ENCODE measurements at places on chromosomes 2 and 18. TPM values are rescaled to one million over a fixed set of nuclear protein-coding genes. Genes with fewer than 3 reads are reported as not detected.

GRCh38 chr2:151971301-151972051, 127.4 kb downstream of the CACNB4 start:
- no peaks in the 10 kb centered on the region for H3K27me3 ChIP-seq
- no peak overlapping the region for H3K4me3 ChIP-seq
- no peak overlapping the region for H3K27ac ChIP-seq
- H3K4me1 ChIP-seq, result no peaks in the 10 kb centered on the region
- no peak for DNase-seq

- H3K4me3 ChIP-seq, result no peak overlapping the region
- no peaks in the 10 kb centered on the region for H3K4me1 ChIP-seq
- H3K36me3 ChIP-seq, result no peaks in the 10 kb centered on the region
- H3K27ac ChIP-seq, result no peak overlapping the region
These were observed 65.5 kb downstream of the BIN1 start for GRCh38 chr2:127041259-127041970.

DNA sequence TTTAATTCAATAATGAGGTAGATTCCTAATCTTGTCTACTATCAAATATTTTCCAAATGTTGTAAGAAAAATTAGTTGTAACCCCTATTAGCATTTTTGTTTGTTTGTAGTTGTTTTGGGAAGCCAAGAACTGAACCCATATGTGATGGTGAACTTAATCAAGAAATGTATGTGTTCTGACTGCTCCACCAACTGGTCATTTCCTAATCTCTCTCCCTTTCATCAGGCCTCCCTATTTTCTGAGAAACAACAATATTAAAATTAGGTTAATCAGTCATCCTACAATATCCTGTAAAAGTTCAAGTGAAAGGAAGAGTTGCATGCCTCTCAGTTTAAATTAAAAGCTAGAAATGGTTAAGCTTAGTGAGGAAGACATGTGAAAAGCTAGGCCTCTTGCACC, 504.0 kb downstream of the EPHA4 start:
- no peaks in the 10 kb centered on the region for H3K27me3 ChIP-seq
- no peaks in the 10 kb centered on the region for H3K36me3 ChIP-seq

DNA sequence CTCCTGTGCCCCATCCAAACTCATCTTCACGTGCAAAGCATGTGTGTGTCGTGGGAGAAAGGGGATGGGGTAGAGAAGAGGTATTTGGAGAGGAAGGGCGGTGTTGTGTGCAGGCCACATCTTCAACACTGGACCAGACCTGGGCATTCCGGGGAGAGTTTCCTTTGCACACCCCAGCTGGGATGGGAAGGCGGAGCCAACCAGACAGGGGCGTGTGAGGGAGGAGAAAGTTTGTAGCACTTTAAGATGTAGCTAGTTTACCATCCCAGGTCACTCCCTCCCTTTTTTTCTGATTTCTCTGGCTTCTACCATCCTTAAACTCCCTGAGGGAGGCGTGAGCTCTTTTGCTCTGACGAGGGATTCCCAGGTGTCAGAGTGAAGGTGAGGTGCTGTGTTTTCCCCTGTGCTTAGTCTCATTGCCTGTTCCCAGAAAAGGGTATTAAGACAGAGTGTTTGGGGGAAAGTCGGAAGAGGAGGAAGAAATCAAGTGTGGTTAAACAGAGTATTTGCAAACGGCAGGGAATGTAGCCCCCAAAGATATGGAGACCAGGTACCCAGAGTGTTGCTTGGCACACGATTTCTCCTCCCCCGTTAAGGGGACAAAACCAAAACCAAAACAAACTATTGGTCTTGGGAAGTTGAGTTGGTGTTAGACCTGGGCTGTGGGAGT, 1.6 kb downstream of the SETBP1 start:
- H3K36me3 ChIP-seq, result peaks cover 2% of the 10 kb centered on the region
- no peaks in the 10 kb centered on the region for H3K27me3 ChIP-seq
- no peak for DNase-seq

DNA sequence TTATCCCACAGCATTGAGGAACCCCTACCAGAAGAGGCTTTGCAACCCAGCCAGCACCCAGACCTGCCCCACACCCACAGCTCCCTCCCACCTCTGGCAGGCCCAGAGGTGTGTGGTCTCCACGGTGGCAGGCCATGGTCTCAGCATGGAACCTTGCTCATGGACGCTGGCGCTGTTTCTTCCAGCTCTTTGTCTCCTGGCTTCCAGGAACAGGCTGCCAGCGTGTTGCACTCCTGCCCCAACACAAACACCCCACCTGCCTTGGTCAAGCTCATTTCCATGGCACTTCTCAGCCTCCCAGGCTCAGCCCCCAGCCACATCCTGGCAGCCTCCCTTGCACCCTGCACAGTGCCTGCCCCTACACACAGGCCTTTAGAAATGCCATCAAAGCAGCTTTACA, 31.7 kb downstream of the EN1 start:
- H3K4me3 ChIP-seq, result no peak overlapping the region
- DNase-seq, result no peak
- H3K27me3 ChIP-seq, result peaks cover 2% of the 10 kb centered on the region
- no peak overlapping the region for H3K27ac ChIP-seq

DNA sequence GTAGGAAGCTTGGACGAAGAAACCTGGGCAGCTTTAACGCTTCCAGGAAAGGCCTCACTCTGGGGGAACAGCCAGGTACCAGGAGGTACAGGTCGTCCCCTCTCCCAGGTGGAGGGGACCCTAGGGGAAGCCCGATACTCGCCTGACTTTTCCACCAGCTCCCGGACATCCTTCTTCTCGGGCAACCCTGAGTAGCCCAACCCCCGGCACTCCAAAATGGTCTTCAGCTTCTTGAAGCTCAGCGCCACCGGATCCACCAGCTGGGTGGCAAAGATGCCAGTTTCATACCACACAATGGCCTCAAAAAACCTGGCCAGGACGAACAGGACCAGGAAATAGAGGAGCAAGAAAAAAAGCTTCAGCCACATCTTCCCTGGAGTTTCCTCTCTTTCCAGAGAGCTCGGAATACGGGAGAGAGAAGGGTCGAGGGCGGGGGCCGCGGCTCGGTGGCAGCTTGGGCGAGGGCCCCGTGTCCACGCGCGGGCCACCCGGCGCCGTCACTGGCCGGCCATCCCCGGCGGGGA, 1.1 kb downstream of the RNF103 start:
- peak overlapping the region; percentile 100 for H3K27ac ChIP-seq
- peak overlapping the region; percentile 66 for H3K4me3 ChIP-seq
- H3K27me3 ChIP-seq, result no peaks in the 10 kb centered on the region
- H3K36me3 ChIP-seq, result peaks cover 16% of the 10 kb centered on the region
- H3K4me1 ChIP-seq, result no peaks in the 10 kb centered on the region

DNA sequence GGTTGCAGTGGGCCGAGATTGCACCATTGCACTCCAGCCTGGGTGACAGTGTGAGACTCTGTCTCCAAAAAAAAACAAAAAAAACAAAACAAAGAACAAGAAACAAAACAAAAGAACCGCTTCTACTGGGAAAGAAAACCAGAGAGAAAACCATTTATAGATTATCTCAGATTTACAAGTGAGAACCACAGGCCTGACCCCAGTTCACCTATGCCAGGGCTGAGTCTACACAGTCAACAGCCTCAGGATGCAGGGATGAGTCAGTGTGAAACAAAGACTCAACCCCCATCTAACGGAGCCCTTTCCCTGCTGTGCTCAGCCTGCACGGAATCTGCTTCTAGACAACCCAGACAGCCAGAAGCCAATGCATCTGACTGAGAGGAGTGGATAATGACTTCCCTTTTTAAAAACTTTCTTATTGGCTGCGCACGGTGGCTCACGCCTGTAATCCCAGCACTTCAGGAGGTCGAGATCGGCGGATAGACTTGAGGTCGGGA, 25.5 kb upstream of the YWHAQ start:
- H3K27ac ChIP-seq, result no peak overlapping the region
- no peaks in the 10 kb centered on the region for H3K4me1 ChIP-seq
- no peaks in the 10 kb centered on the region for H3K27me3 ChIP-seq
- DNase-seq, result no peak
- no peak overlapping the region for H3K4me3 ChIP-seq
- H3K36me3 ChIP-seq, result no peaks in the 10 kb centered on the region

- no peak overlapping the region for H3K4me3 ChIP-seq
- H3K27me3 ChIP-seq, result no peaks in the 10 kb centered on the region
- peak; percentile 20 for DNase-seq
- peaks cover 12% of the 10 kb centered on the region for H3K4me1 ChIP-seq
These were observed 11.8 kb upstream of the GPR17 start for GRCh38 chr2:127634066-127634617.

- peak; percentile 84 for DNase-seq
- H3K4me1 ChIP-seq, result no peaks in the 10 kb centered on the region
- H3K27ac ChIP-seq, result no peak overlapping the region
- no peak overlapping the region for H3K4me3 ChIP-seq
- no peaks in the 10 kb centered on the region for H3K27me3 ChIP-seq
These were observed 11.1 kb upstream of the SCG2 start for GRCh38 chr2:223613017-223613950.

The KCNE4 gene
- 1.2 TPM for total RNA-seq

The DCTN1 gene
- 142 TPM for total RNA-seq

The MC4R gene
- total RNA-seq, result 0.37 TPM
